ENCODE measurements at places on chromosomes 5 and 9. TPM values are rescaled to one million over a fixed set of nuclear protein-coding genes. Genes with fewer than 3 reads are reported as not detected.

DNA sequence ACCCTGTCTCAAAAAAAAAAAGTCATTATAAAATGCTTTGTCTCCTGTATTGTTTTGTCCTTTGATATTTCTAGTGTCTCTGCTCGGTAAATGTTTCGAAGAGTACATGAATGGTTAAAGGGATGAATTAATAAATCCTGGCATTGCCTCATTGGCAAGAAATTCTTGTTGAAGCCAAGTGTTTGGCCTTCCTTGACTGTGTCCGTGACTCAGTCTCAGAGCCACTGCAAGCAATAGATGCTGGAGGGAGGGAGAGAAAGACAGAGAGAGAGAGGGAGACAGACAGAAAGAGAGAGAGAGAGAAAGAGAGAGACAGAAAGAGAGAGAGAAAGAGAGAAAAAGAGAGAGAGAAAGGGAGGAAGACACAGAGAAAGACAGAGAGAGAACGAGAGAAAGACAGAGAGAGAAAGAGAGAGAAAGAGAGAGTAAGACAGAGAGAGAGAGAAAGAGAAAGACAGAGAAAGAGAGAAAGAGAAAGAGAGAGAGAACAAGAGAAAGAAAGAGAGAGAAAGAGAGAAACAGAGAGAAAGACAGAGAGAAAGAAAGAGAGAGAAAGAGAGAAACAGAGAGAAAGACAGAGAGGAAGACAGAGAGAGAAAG lies 72.5 kb upstream of the RXRA start:
- peak; percentile 42 for DNase-seq

- DNase-seq, result no peak
Observed at GRCh38 chr5:148857474-148857873, 31.1 kb downstream of the ADRB2 start.

- no peak for DNase-seq
Observed at GRCh38 chr5:102796498-102796897, 41.4 kb downstream of the PAM start.

DNA sequence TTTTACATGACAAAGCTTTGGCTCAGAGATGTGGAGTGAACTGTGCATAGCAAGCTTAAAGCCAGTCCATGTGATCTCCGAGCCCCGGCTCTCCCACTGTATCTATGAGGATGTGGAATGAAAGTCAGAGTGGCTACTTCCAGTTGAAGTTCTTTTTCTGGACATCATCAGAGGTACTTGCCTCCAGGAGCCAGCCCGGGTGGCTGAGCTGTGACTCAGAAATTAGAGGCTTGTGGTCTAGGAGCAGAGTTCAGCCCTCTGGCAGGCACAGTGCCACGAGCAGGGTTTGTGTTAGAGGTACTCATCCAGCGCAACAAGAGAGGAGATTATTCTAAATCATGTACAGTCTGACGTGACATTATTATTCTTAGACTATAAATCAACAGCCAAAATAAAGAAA lies 322.5 kb downstream of the CDK5RAP2 start:
- DNase-seq, result no peak

- DNase-seq, result no peak
Observed at GRCh38 chr9:16484744-16485143, 385.7 kb downstream of the BNC2 start.

MARCOL gene
- not detected for total RNA-seq

DEPDC1B gene
- total RNA-seq, result 1.2 TPM

POU5F2 gene
- 3.1 TPM for total RNA-seq

Measured in fibroblast of the aortic adventitia (primary cell).